Activated T-helper 17 cell treated with anti-CD3 and anti-CD28 coated beads, Interleukin-2, amount 50 U/mL, for 72 hours (primary cell): ENCODE measurements at places on chromosomes 16 and 17.
A peak's percentile ranks its signal among the peaks of the same experiment; 100 is the strongest.

DNA sequence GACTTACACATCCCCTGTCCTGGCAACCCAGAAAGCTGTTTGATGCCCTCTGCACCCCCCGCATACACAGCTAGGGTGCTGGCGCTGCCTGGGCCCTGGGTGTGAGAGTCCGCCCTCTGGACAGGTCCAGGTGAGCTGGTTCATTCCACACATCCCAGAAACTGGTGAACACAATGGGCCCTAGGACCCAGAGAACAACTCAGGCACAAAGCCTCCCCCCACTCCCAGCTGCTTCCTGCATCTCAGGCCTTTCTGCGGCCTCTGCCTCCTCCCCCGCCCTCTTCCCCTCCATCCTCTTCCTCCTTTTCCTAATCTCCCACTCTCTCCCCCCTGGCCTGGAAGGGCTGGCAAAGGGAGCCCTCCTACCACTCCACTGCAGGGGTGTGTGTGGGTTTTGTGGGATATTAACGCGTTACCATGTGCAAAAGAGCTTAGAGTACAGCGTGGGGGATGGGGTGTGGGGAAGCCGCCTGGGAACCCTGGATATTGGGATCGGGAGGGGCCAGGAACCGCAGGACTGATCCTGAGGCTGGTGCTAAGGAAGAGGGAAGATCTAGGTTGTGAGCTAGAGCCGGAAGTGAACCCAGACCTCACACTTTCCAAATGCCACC lies 1.6 kb upstream of the PPP1R9B start:
- no peak for ATAC-seq

GRCh38 chr17:67496286-67496685 lies 119.2 kb downstream of the PITPNC1 start:
- ATAC-seq, result no peak

- ATAC-seq, result no peak
Observed at GRCh38 chr17:76740329-76741118, 2.6 kb downstream of the MFSD11 start.

DNA sequence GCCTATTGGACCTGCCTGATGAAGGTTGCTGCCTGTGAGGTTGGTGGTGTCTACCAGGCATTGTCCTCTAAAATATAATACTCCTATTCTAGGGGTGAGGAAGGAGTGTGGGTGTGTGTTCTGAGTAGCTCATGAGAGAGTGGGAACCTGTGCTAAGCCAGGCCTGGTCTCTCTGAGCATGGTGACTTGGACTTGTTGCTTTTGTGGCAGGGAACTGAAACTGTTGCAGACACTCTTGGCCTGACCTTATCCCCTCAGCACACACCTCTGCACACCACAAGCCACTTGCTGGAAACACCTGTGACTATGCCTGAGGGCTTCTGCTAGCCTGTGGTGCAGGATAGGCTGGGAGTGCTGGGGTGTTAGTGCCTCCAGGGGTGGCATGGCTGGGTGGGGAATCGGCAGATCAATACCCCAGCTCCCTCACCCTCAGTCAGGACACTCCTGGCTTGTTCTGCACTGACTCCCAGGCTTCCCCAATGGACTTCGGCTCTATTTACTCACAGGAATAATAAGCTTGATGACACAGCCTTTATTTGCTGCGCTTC lies 29.9 kb downstream of the PLCG2 start:
- ATAC-seq, result peak; percentile 78

- no peak for ATAC-seq
Observed at GRCh38 chr17:64273006-64273405, 9.9 kb upstream of the TEX2 start.

- no peak for ATAC-seq
Observed at GRCh38 chr17:47701608-47702007, 7.6 kb downstream of the TBKBP1 start.

GRCh38 chr17:76241204-76241538 lies 878 bp upstream of the RNF157 start:
- ATAC-seq, result no peak

DNA sequence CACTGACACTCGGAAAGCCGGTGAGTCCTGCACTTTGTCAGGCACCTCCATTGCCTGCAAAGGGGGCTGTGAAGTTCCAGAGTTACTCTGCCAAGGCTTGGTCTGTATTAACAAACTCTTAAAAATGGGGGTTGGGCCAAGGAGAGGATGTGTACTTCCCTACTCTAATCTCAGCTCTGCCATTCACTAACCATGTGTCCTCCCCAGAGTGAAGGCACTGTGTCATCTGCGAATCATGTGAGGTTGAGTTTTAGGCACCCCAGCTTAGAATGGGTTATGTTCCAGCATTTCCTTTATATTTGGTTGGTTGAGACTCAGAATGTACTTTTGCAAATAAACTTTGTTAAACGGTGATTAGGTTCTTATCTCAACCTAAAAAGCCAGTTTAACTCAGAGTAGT lies 24.9 kb downstream of the ERCC4 start:
- ATAC-seq, result no peak
